ENCODE measurements at places on chromosomes 1 and 21. TPM values are rescaled to one million over a fixed set of nuclear protein-coding genes. Genes with fewer than 3 reads are reported as not detected.

The FCRL6 gene
- total RNA-seq = not detected

The SLC35F3 gene
- total RNA-seq = not detected

The CLCA1 gene
- not detected for total RNA-seq

The CFAP141 gene
- total RNA-seq = not detected

The CFHR3 gene
- total RNA-seq = not detected

The RIMS3 gene
- total RNA-seq = 0.06 TPM

The CNKSR1 gene
- 0.26 TPM for total RNA-seq

The IGSF9 gene
- not detected for total RNA-seq

The HSD3B2 gene
- total RNA-seq = not detected

The BARHL2 gene
- not detected for total RNA-seq

The KLF17 gene
- 0.26 TPM for total RNA-seq

The CFAP45 gene
- 1.3 TPM for total RNA-seq

The OR10K1 gene
- not detected for total RNA-seq

The CCDC185 gene
- total RNA-seq = not detected

The S100A7 gene
- total RNA-seq = not detected

The TP73 gene
- not detected for total RNA-seq

The DUSP23 gene
- 19.6 TPM for total RNA-seq

The OSCP1 gene
- 9.9 TPM for total RNA-seq

The LRRC8B gene
- 0.75 TPM for total RNA-seq
